Thyroid gland (tissue), 4 donors: ENCODE measurements at places on chromosomes 2 and 18.

- no peak overlapping the region for H3K27ac ChIP-seq
- H3K4me3 ChIP-seq: no peak overlapping the region
- H3K27me3 ChIP-seq: no peaks in the 10 kb centered on the region
- H3K36me3 ChIP-seq: no peaks in the 10 kb centered on the region
- DNase-seq: no peak
- H3K4me1 ChIP-seq: no peaks in the 10 kb centered on the region
These were observed 83.0 kb upstream of the SOX11 start for GRCh38 chr2:5609201-5609600.

- no peaks in the 10 kb centered on the region for H3K27me3 ChIP-seq
- DNase-seq: no peak
- H3K4me3 ChIP-seq: no peak overlapping the region
- no peaks in the 10 kb centered on the region for H3K4me1 ChIP-seq
- no peak overlapping the region for H3K27ac ChIP-seq
- no peaks in the 10 kb centered on the region for H3K36me3 ChIP-seq
These were observed 18.0 kb downstream of the MARCHF4 start for GRCh38 chr2:216354306-216354705.

DNA sequence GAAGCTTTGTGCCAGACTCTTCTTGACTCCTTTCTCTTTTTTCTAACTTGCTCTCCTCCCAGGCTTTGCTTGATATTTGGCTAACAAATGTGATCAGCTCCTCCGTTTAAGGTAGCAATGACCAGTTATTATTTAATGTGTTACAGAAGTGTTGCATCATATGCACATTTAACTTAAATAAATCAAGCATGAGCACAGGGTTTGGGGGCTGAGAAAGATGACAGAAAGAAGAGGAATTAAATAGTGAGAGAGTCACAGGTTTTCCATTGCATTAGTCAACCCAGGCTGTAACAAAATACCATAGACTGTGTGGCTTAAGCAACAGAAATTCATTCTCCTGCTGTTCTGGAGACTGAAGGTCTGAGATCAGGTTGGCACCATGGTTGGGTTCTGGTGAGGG is 343.8 kb downstream of the RPRM start:
- no peak overlapping the region for H3K4me3 ChIP-seq
- no peaks in the 10 kb centered on the region for H3K4me1 ChIP-seq
- H3K27ac ChIP-seq: no peak overlapping the region
- H3K36me3 ChIP-seq: no peaks in the 10 kb centered on the region

- no peak overlapping the region for H3K27ac ChIP-seq
- no peaks in the 10 kb centered on the region for H3K36me3 ChIP-seq
- H3K4me1 ChIP-seq: no peaks in the 10 kb centered on the region
- H3K27me3 ChIP-seq: no peaks in the 10 kb centered on the region
These were observed 71.3 kb downstream of the PPP1R1C start for GRCh38 chr2:182057002-182057401.

- H3K4me3 ChIP-seq: no peak overlapping the region
- no peak for DNase-seq
- H3K4me1 ChIP-seq: no peaks in the 10 kb centered on the region
- no peak overlapping the region for H3K27ac ChIP-seq
- no peaks in the 10 kb centered on the region for H3K27me3 ChIP-seq
These were observed 230.2 kb downstream of the ATAD2B start for GRCh38 chr2:23696752-23697045.
